Mammary microvascular endothelial cell (primary cell): ENCODE measurements at places on chromosomes 2 and 18. TPM values are rescaled to one million over a fixed set of nuclear protein-coding genes. Genes with fewer than 3 reads are reported as not detected.

Gene COL4A4
- under 0.01 TPM in 1 of 2 replicates, not detected in the other for total RNA-seq

Gene TNFAIP6
- total RNA-seq, result 0.64 TPM in 1 of 2 replicates, not detected in the other

Gene ONECUT2
- under 0.01 TPM in 1 of 2 replicates, not detected in the other for total RNA-seq

Gene EMX1
- total RNA-seq, result not detected in 2 replicates

Gene TPO
- total RNA-seq, result not detected in 2 replicates

Gene HOXD3
- total RNA-seq, result 4.6 and 4.9 TPM in 2 replicates
